ENCODE measurements at places on chromosomes 3 and 15. TPM values are rescaled to one million over a fixed set of nuclear protein-coding genes. Genes with fewer than 3 reads are reported as not detected.

DNA sequence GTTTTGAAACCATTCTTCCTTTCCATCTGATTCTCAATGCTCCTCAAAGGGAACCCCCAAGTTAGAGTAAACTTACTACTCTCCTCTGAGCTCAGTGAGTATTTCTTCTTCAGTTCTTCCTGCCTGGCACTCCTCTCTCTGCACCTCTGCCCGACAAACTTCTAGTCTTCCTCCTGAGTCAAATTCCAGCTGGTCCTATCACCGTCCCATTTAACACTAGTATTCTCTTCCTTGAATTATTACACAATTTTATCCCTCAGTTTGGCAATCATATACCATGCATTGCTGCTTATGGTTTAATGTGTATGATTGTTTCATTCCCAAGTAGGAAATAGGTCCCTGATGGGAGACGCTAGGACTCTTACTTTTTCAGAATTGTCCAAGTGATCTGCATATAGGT lies 279.7 kb downstream of the MECOM start:
- DNase-seq: no peak

- no peak for DNase-seq
These were observed 102.0 kb downstream of the SNRPN start for GRCh38 chr15:25056484-25057425.

Gene PRRT3
- 3.5 TPM for polyA plus RNA-seq

- DNase-seq: no peak
These were observed 1.3 kb upstream of the MEF2A start for GRCh38 chr15:99564221-99565048.

Gene CCR1
- 1.7 TPM for polyA plus RNA-seq

Measured in right renal cortex interstitium (tissue), 3 donors.